ENCODE measurements at places on chromosomes 1 and 21.

DNA sequence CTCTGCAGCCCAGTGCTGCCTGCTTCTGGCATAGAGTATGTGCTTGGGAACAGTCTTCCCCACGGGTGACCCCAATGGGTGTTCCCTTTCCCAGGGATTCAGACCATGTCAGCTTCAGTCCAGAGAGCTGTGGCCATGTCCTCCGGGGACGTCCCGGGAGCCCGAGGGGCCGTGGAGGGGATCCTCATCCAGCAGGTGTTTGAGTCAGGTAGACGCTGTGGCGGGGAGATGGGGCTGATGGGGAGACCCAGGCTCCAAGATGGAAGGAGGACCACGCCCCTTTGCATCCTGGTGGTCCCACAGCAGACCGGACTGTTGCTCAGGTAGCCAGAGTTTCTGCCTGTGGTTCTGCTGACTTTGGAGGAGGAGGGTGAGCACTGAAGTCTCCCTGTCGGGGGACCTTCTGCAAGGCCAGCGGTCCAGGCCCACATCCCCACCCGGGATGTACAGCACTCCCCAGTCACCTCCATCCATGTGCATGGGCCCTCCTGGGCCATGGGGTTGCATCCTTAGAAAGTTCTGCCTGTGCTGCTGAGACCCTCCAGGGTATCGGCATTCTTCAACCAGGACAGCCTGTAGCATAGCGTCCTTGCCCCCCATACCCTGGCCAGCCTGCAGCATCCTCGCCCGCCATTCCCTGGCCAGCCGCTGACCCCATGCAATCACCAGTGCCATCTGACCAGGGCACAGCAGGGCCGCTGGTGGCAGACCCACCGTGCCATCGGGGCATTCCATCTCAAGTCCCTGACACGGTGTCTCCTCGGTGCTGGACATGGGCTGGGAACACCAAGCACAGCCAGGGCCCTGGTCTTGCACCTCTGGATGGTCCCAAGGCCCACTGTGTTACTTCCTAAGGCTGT is 2.8 kb downstream of the AIRE start:
- no peak for DNase-seq

DNA sequence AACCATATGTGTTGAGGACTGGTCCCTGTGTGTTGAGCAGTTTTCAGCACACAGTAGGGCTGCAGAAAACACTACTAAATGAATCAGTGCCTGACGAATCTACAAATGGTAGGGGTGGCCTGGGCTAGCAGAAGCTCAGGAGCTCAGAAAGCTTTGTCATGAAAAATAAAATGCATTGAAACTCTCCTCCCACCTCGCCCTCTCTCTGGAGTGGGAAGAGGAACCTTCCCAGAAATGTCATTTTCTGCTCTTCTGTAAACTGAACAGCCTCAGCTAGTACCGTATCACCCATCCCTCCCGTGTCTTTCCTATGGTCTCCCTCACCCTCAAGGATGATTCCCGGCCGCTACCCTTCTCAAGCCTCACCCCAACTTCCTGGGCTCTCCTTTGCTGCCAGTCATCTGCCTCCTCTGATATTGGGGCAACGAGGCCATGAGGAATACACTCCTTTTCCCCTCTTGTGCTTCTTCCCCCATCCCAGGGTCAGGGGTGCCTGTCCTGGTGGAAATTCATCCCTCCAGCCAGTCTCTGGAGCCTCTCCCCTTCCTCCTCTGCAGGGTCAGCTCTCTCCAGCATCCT is 734.5 kb downstream of the PTPRU start:
- DNase-seq = no peak

DNA sequence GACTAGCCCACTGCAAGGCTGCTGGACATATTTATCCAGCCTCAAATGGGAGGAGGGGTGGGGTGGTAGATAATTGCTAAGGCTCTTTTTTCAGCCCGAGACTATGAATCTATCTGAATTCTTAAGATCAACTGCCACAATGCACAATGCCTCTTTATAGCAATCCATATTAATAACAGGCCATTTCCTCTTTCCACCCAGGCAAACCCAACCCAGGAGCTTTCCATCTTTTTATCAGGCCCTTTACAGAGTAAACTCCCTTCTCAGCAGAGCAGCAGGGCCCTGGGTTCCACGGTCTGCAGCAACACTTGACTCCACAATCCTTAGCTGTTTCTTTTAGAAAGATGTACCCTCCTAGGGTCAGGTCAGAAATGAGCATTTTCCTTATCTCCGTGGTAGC is 806 bp downstream of the DDOST start:
- no peak for DNase-seq

DNA sequence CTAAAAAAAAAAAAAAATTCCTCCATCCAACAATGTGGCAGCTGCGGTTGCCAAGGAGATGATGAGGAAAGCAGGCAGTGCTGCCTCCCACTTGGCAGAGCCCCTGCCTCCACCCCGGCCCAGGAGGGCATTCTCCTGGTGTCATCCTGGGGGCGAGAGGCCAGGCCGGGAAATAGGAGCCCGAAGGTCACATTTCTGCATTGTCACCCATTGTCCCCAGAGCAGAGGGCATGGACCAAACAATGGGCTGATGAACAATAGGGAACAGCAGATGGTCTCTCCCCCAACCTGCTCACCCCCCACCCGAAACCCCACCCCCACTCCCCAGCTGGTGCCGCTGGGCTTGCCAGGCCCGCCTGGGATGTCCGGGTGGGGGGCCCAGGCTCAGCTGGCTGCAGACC is 37.3 kb downstream of the CAMK2N1 start:
- DNase-seq = no peak

- DNase-seq = no peak
Measured at GRCh38 chr1:165539908-165540307, 3.9 kb upstream of the LRRC52 start.

GRCh38 chr1:30798389-30799232 is 41.0 kb upstream of the LAPTM5 start:
- no peak for DNase-seq

DNA sequence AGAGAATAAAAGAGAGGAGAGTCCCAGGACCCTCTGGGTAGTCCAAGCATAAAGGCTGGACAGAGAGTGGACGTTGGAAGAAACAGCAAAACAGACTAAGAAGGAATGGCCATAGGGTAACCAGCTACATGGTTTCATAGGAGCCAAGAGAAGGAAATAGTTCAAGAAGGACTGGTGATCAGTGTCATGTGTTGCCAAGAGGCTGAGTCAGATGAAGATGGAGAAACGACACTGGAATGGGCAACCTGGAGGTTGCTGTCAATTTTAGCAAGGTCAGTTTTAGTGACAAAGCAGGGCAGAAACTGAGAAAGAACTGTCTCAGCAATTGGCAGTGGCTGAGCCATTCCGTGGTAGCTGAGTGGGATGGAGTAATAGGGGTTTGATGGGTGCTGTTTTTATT is 41.4 kb downstream of the HMGB4 start:
- no peak for DNase-seq

- DNase-seq = no peak
Measured at GRCh38 chr1:48744032-48744431, 32.7 kb downstream of the BEND5 start.

DNA sequence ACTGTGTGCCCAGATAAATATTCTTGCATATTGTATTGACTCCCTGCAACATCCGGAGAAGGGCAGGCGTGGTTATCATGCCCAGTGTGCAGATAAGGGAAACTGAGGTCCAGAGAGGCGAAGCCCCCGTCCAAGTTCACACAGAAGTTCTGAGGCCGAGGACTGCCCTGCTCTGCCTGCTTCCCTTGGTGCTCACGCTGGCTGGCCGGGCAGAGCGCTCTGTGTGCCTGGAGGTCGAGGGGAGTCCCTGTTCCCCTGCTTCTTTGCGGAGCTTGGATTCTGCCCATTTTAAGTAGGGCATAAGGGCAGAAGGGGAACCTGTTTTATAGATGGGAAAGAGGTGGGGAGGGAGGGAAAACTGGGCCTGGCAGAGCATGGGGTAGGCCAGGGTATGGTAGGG is 92.8 kb upstream of the ACTL8 start:
- no peak for DNase-seq

DNA sequence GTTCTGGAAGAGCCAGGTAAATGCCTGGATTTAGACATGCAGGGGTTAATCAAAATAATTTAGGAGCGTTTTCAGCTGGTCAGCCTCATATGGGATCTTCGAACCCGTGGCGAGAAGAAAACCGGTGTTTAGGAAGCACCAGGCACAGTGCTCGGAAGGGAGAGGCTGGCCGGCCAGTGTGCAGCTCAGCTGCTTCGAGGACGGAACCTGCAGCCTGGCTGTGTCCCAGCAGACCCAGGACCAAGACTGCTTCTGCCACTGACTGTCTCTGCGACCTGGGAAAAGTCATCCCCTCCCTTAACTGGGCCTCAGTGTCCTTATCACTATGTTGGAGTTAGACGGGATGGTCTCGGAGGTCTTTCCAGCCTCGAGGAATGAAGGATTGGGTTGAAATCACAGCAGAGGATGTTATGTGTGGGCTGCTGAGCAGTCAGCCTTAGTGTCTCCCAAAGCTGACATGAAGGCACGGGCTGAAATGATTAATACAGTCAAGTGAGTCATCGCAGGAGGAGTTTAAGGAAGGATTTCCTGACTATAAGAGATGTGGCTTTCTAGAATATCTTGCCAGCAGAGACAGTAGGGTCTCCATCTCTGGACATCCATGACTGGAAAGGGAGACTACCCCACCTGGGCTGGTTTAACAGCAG is 20.8 kb downstream of the PPFIA4 start:
- no peak for DNase-seq

GRCh38 chr1:31580513-31580870 is 4.2 kb downstream of the TINAGL1 start:
- no peak for DNase-seq

GRCh38 chr1:2127187-2128145 is 67.1 kb downstream of the FAAP20 start:
- no peak for DNase-seq

GRCh38 chr1:183804387-183804786 is 533 bp upstream of the RGL1 start:
- no peak for DNase-seq

- DNase-seq = no peak
Measured at GRCh38 chr1:25985670-25986069, 12.2 kb downstream of the PAFAH2 start.

- no peak for DNase-seq
Measured at GRCh38 chr21:36689324-36689723, 9.6 kb upstream of the SIM2 start.

- no peak for DNase-seq
Measured at GRCh38 chr1:153795330-153795837, 20.2 kb downstream of the SLC27A3 start.

DNA sequence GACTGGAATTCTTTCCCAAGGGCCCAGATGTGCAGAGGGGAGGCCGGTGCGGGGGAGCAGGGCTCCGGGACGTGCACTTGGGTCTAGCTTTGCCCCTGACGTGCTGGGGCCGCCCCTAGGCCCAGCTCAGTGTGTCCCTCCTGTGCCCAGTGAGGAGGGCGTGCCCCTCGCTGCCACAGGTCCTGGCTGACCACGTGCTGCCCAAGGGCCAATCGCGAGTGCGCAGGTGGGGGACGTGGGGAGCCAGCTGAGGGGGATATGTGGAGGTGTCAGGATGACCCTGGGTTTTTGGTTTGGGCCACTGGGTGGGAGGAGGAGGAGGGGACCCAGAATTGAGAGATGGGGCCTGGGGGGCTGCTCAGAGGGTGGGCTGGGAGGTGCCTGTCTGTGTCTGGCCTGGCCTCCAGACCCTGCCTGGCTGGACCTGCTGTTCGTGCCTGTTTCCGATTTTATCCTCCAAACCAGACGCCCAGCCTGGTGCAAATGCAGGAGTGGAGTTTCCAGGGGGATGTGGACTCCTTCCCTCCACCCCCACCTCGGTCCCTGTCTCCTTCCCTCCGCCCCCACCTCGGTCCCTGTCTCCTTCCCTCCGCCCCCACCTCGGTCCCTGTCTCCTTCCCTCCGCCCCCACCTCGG is 6.1 kb upstream of the RNF223 start:
- DNase-seq = no peak

GRCh38 chr1:175192111-175192629 is 406 bp downstream of the KIAA0040 start:
- no peak for DNase-seq

DNA sequence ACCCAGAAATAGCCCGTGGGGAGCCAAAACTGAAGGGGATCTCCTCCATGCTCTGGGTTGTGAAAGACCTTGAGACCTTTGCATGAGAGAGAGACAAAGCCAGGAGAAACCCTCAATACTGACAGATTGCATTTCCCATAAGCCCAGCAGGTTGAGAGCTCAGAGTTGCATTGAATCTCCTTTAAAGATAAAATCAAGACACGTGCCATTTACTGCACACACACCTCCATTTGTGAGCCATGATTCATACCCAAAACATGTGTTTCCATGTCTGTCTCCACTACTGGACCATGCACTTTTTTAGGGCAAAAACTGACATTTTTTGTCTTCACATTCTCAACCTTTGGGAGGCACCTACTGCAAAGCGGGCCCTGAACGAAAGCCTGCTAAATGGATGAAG is 144.0 kb upstream of the NRIP1 start:
- no peak for DNase-seq

DNA sequence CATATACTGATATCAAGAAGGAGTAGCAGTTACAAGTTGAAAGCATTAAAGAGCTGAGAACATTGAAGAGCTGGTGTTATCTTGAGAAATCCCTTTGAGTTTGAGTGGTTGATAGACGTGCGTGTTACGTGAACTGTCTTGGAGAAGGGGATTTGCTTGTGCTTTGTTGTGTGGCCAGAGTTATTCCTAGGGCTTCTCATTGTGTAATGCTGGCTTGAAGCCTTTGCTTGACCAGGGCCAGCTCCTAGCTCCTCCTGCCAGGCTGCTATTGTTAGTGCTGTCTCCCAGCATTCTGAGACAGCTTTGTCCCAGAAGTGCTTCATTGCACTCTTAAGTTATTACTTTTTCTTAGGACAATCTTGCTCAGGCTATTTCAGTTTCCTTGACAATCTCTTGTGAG is 116.2 kb upstream of the KCNK2 start:
- no peak for DNase-seq

GRCh38 chr1:184535191-184535970 is 148.6 kb downstream of the C1orf21 start:
- DNase-seq = no peak

GRCh38 chr1:185578293-185578692 is 155.9 kb upstream of the HMCN1 start:
- no peak for DNase-seq

- no peak for DNase-seq
Measured at GRCh38 chr1:5725855-5726585, 266.2 kb downstream of the NPHP4 start.

- DNase-seq = no peak
Measured at GRCh38 chr1:30527511-30528140, 195.8 kb downstream of the MATN1 start.

GRCh38 chr1:9119745-9120144 is 9.2 kb downstream of the GPR157 start:
- no peak for DNase-seq

Measured in stimulated activated CD8-positive, alpha-beta memory T cell treated with anti-CD3 and anti-CD28 coated beads, Interleukin-15, amount 100 ng/mL, for 1 hour (primary cell).